ENCODE measurements at places on chromosomes 12 and 14.

DNA sequence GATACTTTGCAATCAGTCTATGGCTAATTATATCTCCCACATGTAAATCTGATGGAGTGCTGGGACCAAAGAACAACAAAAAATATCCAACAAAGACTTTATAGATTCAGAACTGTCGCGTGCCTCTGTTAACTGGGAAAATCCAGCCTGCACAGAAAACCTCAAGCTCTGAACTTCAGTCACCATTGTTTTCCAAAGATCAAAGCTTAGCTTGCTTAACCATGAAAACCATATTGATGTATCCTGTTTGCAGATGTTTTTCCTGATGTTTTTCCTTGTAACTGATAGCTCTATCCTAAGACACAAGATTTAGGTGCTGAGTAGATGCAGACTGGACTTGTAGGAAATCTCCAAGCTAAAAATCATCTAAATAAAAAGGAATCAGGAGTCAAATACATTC, 163.7 kb downstream of the GXYLT1 start:
- no peak for DNase-seq

DNA sequence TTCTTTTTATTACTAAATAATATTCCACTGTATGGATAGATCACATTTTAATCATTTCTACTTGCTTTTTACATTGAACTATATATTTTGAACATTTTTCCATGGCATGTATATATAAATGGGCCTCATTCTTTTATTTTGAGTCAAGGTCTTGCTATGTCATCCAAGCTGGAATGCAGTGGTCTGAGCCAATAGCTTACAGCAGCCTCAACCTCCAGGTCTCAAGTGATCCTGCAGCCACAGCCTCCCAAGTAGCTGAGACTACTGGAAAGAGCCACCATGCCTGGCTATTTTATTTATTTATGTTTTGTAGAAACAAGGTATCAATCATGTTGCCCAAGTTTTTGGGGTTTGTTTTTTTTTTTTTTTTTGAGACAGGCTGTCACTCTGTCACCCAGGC, 7.6 kb downstream of the FCF1 start:
- DNase-seq = no peak

DNA sequence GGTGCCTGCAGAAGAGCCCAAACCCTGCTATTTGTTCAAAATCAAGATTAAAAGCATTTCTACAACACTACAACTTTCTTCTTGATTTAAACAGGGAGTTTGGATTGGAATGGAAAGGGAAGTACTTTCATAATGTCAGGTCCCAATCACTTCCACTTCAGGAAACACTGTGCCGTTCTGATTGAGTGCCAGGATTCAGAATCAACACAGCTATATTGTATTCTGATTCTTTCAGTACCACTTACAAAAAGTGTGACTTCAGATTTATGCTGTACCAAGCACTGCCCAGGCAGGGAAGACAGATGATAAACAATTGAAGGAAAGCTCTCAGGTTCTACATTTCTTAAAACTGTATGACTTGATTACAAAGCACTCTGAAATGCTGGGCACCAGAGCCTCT, 3.2 kb downstream of the TDP1 start:
- DNase-seq = no peak

DNA sequence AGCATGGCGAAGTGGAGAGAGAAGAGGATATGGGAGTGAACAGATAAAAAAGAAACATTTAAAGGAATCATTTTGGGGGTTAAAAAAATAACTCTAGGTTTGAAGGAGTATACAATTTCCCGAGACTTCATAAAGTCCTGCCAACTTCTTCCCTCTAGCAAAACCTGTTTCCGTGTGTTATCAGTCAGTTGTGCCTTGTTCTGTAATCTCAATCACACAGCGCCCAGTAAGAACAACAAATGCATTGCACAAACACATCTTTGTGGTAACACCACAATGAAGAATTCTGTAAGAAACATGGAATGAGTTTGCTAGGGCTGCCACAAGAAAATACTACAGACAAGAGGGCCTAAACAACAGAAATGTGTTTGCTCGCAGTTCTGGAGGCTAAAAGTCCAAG, 144.7 kb upstream of the FUT8 start:
- no peak for DNase-seq

DNA sequence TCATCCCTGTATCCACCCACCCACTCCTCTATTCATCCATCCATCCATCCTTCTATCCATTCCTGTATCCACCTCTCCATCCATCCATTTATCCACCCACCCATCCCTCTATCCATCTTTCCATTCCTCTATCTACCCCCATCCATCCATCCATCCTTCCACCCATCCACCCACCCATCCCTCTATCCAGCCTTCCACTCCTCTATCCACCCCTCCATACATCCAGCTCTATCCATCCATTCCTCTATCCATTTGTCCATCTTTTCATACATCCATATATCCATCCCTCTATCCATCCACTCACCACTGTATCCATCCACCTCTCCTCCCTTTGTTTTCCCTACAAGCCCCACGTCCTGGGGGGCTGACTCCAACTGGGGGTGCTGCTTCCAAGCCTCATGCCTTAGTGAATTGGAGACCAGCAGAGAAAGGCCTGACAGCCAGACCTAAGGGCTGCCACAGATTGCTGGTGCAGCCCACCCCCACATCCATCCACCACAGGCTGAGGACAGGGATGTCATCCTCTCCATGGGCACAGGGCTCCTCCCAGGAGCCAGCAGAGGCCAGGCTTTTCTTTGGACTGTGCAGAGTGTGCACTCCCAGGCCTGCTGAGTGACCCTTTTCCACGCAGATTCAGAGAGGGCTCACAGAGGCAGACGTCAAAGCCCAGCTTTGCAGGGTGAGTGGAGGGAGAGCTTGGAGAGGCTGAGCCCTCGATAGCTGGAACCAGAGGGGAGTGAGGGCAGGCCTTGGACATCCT, 18.9 kb upstream of the GPR132 start:
- DNase-seq = no peak

DNA sequence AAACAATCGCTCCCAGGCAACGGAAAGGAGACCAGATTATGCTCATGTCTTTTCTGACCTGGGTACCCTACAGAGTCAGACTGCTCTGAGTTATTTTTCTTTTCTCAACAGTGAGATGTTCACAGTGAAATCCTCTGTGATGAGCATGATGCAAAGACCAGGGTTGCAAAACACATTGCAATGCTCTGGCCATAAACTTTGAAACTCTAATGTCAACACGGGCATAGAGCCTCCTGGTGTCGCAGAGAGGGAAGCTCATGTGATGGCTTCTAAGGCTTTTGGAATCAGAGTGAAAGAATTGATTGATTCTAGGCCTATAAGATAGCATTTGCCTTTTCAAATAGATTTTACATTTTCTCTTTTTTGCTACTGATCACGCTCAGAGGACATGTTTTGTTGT, 193.4 kb downstream of the RASSF9 start:
- DNase-seq = no peak

DNA sequence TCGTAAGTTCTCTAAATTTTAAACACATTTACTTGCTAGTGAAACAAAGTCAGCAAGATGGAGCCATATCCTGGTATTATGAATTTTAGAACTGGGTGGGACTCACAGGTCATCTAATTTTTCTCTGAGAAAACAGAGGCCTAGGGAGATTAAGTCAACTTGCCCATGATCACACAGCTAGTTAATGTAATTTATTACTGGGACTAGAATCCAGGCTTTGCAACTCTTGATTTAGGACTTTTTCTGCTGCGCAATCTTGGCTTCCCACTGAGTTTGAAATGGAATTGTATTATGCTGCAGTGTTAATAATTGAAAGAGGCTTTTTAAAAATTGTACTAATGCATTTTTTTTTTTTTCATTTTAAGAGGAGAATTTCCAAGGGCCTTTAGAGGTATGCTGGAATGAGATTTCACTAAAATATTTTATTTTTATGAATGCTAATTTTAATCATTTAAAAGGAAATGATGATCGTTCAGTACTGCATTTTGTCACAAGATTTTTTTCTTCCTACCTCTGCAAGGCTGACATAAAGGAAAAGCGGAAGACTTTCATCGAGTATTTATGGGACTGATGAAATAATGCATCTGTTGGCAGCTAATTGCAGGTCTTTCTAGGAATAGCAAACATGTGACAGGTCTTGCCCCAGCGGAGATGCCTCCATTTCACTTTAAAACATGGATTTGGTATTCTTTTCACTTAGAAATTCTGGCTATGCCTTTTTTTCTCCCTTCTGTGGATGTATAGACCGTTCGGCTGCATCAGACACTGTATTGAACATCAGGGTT, 9.6 kb downstream of the CRADD start:
- DNase-seq = no peak

GRCh38 chr14:73211251-73212040, 25.9 kb upstream of the PAPLN start:
- no peak for DNase-seq

DNA sequence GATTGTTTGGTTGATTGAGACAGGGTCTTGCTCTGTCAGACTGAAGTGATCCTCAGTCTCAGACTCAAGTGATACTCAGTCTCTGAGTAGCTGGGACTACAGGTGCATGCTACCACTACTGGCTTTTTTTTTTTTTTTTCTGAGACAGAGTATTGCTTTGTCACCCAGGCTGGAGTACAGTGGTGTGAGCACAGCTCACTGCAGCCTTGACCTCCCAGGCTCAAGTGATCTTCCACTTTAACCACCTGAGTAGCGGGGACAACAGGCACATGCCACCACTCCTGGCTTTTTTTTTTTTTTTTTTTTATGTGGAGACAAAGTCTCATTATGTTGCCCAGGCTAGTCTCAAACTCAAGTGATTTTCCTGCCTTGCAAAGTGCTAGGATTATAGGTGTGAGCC, 31.8 kb downstream of the CPSF2 start:
- no peak for DNase-seq

GRCh38 chr14:80078501-80078900, 132.8 kb downstream of the DIO2 start:
- DNase-seq = peak; percentile 90

- no peak for DNase-seq
Observed at GRCh38 chr12:88371416-88372183, 208.7 kb downstream of the KITLG start.

DNA sequence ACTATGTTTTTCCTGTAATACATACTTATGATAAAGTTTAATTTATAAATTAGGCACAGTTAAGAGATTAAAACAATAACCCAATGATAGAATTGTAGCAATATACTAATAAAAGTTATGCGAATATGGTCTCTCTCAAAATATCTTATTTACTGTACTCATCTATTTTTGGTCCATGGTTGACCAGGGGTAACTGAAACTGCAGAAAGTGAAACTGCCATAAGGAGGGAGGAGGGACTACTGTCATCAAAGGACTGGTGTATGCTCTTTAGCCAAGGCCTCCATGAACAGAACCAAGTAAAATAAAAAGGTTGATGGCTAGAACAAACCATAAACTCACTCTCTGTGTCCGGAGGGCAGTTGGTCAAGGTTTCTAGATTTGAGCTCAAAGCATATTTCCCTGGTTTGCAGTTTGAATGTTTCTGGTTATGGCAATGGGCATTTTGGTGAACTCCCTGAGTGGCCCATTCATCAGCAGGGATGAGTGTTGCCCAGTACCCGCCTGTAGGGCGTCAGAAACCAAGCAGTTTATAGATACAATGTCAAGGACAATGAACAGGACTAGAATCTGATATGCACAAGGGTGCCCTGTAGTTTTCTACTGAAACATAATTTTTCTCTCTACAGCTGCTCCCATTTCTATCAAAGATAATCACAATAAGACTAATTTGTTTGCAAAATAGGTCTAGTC, 19.8 kb downstream of the LEMD3 start:
- DNase-seq = no peak

Data from NCI-H2171 treated with DMSO at 0.1 percent for 48 hours (cell line).